ENCODE measurements at places on chromosomes 16 and 17. TPM values are rescaled to one million over a fixed set of nuclear protein-coding genes. Genes with fewer than 3 reads are reported as not detected.

NFATC3 gene
- total RNA-seq = 47.8 TPM

ZG16 gene
- not detected for total RNA-seq

AURKB gene
- not detected for total RNA-seq

GRCh38 chr16:61944004-61944403 lies 92.2 kb downstream of the CDH8 start:
- DNase-seq = no peak

DNA sequence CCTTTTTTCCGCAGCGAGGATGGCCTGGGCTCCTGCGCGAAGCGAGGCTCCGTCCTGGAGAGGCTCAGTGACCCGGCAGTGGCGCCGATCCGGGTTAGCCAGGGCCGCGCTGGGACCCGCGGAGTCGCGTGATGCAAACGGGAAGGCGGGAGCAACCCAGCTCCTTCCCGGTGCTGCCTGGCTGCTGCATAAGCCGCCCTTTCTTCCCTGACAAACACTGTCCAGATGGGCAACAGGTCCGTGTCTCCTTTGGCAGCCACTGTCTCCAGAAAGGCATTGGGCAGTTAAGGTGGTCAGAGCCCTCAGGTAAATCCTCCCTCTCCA lies 21.8 kb upstream of the ZNHIT3 start:
- no peak for DNase-seq
